ENCODE measurements at places on chromosomes 2 and 18. TPM values are rescaled to one million over a fixed set of nuclear protein-coding genes. Genes with fewer than 3 reads are reported as not detected.

Gene GKN1
- not detected for total RNA-seq

Gene LRRC30
- total RNA-seq, result not detected

Gene MEP1B
- 0.12 TPM for total RNA-seq

Gene ARHGAP25
- total RNA-seq, result 1.1 TPM

Gene HOXD13
- total RNA-seq, result not detected

Gene FBXO48
- 0.23 TPM for total RNA-seq

Gene MC5R
- total RNA-seq, result not detected

Gene MAT2A
- total RNA-seq, result 63.5 TPM

Gene FRZB
- not detected for total RNA-seq

Gene LANCL1
- total RNA-seq, result 40.0 TPM

Gene CFAP65
- not detected for total RNA-seq

Gene G6PC2
- total RNA-seq, result not detected

Gene NAT8
- not detected for total RNA-seq
